ENCODE measurements at places on chromosomes 5 and 9.

- no peak for DNase-seq
Measured at GRCh38 chr5:133827011-133827410, 141.4 kb downstream of the C5orf15 start.

- DNase-seq = no peak
Measured at GRCh38 chr5:57778501-57779091, 296.0 kb upstream of the ACTBL2 start.

DNA sequence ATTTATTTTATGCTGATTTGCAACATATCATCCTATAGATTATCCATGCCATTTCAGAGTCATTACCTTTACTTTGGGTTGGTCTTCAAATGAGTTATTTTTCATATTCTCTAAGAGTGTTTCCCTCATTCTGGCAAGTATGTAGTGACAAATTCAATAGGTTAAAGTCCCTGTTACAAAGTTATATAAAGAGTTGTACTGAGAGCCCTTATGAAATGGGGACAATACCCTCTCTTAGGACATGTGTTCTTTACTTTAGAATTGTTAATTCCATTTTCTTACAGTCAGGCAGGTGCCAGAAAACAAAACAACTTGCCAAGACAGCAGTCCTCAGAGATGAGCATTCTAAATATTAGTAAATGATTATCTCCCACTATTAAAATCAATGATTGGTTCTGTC is 6.0 kb downstream of the ALDH1A1 start:
- no peak for DNase-seq

GRCh38 chr9:123769719-123770118 is 160.2 kb downstream of the DENND1A start:
- DNase-seq = no peak

- no peak for DNase-seq
Measured at GRCh38 chr9:109033941-109034700, 20.8 kb upstream of the CTNNAL1 start.

DNA sequence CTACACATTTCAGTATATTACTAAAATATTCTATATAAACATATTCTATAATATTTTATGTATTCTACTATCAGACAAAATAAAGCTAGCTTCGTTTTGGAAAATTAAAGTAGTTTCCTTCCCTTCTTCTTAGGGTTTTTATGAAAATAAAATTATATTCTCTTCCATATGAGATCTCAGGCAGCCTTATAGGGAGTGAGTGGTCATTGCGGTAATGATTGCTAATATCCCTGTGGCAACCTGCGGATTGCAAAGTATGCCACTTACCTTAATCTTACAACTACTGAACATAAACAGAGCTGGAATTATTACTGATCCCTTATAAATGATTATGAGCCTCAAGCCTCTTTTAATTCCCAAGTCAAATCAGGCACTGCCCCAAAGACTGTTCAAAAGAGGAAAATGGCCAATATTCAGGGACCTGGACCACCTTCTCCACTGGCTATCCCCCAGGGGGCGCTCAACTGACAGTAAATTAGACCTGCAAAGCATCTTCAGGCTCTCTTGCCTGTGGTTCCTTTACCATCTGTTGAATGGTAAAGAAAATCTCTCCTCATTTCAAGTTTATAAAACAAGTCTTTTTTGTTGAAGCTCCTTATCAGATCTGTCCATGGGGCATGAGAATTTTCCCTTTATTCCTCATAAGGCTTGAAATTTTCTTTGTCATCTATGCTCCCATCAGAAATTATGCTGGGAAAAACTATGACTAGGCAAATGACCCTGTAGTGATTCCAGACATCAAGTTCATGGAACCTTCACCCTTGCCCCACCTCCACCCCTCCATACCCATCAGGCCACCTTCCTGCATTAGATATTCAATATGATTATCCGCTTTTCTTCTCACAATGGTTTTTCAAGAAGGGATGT is 163.9 kb downstream of the CEMIP2 start:
- DNase-seq = peak; percentile 71

GRCh38 chr5:14683906-14684455 is 19.5 kb downstream of the OTULIN start:
- DNase-seq = no peak

GRCh38 chr9:18890372-18890771 is 142.6 kb downstream of the SAXO1 start:
- DNase-seq = peak; percentile 47

DNA sequence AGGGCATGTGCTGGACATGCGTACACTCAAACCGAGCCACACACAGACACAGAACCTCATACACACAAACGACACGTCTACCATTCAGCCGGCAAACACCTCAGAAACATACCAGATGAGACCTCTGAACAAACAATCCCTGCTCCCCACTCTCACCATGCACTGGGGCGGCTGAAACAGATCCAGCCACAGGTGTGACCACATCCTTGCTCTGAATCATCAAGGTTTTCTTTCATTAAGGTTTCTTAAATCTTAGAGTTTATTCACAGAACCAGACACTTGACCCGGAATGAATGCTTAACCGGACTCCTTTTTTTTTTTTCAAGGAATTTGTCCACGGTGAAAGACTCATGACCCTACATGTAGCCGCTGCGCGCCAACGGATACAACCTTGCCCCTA is 26.2 kb downstream of the TERT start:
- DNase-seq = no peak

GRCh38 chr5:180396926-180397325 is 43.8 kb upstream of the GFPT2 start:
- DNase-seq = no peak

GRCh38 chr5:141649056-141649688 is 2.0 kb downstream of the FCHSD1 start:
- no peak for DNase-seq

DNA sequence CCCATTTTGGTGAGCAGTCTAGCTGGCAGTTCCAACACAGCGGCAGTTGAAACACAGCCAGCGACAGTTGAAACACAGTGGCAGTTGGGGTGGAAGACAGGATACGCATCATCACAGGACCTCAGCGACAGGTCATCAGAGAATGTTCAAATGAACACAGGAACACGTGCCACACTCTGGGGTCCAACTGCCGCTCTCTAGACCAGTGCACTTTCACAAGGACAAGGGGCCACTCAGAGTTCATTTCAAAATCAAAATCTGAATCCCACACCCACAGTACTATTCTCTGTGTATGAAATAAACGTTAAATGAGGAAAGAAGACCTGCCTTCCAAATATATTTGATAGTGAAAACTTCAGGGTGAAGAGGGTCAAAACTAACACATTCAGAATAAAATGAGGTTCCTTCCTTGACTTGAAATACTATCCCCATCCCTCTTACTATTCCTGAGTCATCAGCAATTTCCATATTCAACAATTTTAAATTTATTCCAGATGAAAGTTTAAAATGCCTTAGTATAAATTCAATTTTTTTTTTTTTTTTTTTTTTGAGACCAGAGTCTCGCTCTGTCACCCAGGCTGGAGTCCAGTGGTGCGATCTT is 53.0 kb upstream of the SIMC1 start:
- DNase-seq = no peak

DNA sequence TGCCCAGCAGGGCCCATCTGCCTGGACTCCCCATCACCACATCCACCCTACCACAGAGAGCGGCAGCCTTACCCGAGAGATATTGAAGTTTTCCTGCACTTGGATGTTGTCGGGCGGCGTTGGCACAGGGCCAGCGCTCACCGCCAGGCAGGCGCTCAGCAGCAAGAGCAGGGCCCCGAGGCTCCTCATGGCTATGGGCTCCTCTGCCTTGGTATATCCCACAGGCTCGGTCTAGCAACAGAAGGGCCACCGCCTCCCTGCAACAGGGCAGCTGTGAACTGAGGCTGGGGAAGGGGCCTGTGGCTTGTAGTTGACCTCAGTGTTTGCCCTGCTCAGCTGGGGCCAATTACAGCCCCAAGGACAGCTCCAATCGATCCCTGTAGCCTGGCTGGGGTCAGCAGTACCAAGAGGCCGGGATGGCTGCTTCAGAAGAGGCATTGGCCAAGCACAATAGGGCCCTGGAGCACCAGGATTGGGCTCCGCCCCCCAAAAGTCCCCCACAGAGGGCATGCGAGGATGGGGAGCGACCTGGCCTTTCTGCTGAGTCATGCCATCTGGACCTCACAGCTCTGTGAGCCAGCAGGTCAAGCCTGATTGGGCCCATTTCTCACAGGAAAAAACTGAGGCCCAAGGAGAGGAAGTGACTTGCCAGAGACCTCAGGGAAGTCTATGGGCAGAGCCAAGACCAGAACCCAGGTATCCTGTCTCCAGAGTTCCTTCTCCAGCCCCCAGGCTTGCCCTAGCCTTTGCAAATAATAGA is at the start of gene AMBP:
AMBP (minus strand) TSS at position 280 of the 760 bp plus-strand sequence; CDS start at position 189, 91 bp downstream.
- peak; percentile 8 for DNase-seq

DNA sequence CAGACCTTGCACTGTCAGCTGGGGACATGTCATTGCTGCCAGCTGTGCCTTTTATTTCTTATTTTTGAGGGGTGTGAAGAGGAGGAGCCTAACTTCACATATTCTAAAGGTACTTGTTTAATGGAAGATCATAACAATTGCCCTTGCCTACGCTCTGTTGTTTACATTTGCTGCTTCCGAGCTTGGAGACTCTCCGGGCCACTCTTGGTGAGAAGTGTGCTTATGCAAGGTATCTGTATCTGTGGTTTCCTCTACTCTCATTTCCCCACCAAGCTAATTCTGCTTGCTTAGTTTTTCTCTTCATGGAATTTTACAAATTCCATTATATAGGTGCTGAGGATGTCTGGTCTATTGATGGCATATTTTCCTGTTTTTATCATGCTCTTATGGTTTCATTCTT is 105.3 kb downstream of the RASGRF2 start:
- no peak for DNase-seq

- DNase-seq = peak; percentile 85
Measured at GRCh38 chr5:68898951-68899471, 194.8 kb upstream of the SLC30A5 start.

- no peak for DNase-seq
Measured at GRCh38 chr5:111667128-111667736, 89.8 kb downstream of the NREP start.

GRCh38 chr9:131590449-131590848 is 45.1 kb downstream of the PRRT1B start:
- no peak for DNase-seq

- DNase-seq = no peak
Measured at GRCh38 chr5:175384724-175385552, 59.0 kb downstream of the DRD1 start.

DNA sequence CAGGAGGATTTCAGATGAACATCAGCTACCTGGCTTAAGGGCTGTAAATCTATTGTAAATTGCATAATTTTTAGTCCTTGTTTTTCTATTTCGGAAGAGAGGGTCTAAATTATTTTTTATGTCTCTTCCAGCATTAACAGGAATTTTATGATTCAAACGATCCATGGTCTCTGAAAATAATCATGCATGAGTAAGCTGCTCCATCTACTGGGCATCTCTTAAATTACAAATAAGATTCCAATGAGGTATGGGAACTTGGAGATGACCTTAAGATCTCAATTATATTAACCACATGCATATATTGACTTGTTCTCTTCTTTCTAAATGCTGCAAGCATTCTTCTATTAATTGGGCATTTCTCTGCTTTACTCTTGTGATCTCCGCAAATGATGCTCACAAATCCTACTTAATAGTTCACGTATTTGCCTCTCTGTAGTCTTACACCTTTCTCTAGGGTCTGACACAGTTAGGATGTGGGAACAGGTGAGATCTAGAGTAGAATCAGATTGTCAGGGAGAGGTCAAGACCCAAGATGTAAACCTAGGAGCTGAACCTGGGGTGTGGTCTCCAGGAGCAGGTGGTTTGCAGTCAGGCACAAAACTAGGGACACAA is 86.9 kb downstream of the NUDT12 start:
- DNase-seq = peak; percentile 77

- no peak for DNase-seq
Measured at GRCh38 chr9:75138260-75139040, 50.1 kb downstream of the OSTF1 start.

GRCh38 chr5:6718161-6718681 is 5.0 kb downstream of the TENT4A start:
- DNase-seq = no peak

GRCh38 chr5:141945511-141946051 is 12.4 kb downstream of the PCDH12 start:
- DNase-seq = no peak

DNA sequence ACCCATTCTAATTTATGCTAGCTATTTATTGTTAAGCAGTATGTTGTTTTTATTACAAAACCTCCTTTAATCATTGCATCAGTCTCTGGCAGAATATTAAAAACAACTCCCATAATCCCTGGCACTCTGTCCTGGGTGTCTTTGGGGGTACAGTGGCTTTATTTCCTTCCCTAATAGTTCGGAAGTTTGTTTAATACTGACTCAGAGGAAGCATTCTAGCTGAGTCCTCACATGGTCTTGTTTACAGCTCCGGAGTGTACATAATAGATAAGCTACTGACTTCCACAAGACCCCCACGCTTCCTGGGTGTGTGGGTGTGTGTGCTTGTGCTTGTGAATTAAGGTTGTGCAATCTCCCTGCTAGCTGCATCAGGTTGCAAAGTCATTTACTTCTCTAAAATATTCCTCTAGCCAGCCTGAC is 149.8 kb upstream of the CDKN2B start:
- DNase-seq = peak; percentile 67

GRCh38 chr5:110441035-110441434 is 285.4 kb downstream of the TMEM232 start:
- DNase-seq = peak; percentile 50

- DNase-seq = peak; percentile 34
Measured at GRCh38 chr9:111429175-111429574, 55.0 kb downstream of the ECPAS start.

GRCh38 chr9:38023661-38024035 is 45.4 kb downstream of the SHB start:
- no peak for DNase-seq

- DNase-seq = peak; percentile 28
Measured at GRCh38 chr9:93354451-93354850, 97.0 kb upstream of the FAM120A start.

DNA sequence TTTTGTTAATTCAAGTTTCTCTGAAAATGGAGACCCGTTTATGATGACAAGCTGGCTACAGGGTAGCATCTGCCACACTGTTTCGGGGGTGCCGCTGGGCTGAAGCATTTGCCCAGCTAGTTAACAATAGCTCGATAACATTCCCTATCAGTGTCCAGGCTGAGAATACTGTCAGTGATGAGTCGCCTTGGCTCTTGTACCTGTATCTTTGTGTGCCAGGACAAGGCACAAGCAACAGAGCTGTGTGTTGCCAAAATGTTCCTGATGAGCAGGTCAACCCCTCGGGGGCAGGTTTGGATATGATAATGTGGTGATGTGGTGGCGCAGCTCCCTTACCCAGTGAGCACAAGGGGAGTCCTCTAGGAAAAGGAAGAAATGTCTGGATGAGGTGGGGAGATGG is 7.0 kb downstream of the TGFBI start:
- DNase-seq = no peak

DNA sequence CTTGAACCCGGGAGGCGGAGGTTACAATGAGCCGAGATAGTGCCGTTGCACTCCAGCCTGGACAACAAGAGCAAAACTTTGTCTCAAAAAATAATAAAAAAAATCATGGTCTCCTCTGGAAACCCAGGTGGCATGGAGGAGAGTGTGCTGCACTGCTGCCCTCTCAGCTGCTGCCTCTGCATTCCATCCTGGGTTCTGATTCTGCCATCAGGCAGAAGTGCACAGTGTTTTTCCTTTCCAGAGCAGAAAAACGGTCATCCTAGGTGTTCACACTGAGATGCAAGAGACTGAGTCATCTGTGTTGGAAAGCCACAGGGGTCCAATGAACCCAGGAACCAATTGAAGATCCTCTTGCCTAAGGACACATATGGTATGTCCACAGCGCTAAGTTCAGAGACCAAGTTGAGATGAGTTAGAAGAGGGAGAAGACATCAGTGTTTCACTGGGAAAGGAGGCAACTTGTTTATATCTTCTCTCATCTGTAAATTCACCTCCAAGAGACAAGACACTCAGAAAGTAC is 88.8 kb upstream of the DMRT1 start:
- DNase-seq = peak; percentile 49

- DNase-seq = no peak
Measured at GRCh38 chr5:53568871-53569270, 8.4 kb downstream of the NDUFS4 start.

All from ELR (cell line).